ENCODE measurements at places on chromosomes 6 and 20. TPM values are rescaled to one million over a fixed set of nuclear protein-coding genes. Genes with fewer than 3 reads are reported as not detected.

Gene VGLL2
- total RNA-seq = 10.3 TPM

Gene FAM209B
- not detected for total RNA-seq

Gene IRAK1BP1
- total RNA-seq = 1.00 TPM

Gene PMEPA1
- total RNA-seq = 7.3 TPM

GRCh38 chr6:158131926-158132325 lies 36.1 kb downstream of the SERAC1 start:
- no peak for DNase-seq

DNA sequence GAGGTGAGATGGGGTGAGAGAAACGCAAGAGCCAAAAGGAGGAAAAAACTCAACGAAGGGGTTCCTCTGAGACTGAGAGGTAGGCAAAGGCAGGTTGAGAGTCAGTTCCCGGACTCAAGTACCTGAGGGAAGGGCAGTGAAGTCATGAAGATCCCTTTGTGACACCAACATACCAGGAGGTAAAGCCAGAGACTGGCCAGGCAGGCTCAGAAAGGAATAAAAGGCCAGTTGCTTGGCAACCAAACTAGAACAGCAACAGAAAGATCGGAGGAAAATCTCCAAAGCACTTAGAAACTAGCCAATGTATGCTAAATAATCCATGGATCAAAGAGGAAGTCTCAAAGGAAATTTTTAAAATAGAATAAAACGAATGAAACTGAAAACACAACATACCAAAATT lies 209.8 kb upstream of the PROKR2 start:
- DNase-seq = no peak

GRCh38 chr6:142210606-142211005 lies 63.5 kb downstream of the VTA1 start:
- no peak for DNase-seq

DNA sequence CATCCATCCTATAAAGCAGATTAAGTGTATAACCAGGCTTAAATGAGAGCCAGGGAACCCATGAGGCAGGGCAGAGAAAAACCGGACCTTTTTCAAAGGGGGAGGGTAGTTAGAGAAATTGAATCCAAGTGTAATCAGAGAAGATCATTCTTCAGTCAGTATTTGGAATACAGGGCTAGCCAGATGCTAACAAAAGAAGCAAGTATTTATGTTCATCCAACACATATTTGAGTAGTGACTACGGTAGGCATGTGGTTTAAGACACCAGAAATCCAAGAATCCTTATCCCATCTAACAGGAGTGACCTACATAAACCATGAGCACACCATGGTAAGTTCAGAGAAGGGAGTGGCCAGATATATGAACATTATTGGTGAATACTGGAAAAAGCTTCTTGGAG lies 46.8 kb upstream of the FAM83C start:
- no peak for DNase-seq

GRCh38 chr6:151002491-151002935 lies 137.0 kb downstream of the MTHFD1L start:
- DNase-seq = no peak

GRCh38 chr6:85419046-85419759 lies 30.7 kb upstream of the NT5E start:
- DNase-seq = no peak

DNA sequence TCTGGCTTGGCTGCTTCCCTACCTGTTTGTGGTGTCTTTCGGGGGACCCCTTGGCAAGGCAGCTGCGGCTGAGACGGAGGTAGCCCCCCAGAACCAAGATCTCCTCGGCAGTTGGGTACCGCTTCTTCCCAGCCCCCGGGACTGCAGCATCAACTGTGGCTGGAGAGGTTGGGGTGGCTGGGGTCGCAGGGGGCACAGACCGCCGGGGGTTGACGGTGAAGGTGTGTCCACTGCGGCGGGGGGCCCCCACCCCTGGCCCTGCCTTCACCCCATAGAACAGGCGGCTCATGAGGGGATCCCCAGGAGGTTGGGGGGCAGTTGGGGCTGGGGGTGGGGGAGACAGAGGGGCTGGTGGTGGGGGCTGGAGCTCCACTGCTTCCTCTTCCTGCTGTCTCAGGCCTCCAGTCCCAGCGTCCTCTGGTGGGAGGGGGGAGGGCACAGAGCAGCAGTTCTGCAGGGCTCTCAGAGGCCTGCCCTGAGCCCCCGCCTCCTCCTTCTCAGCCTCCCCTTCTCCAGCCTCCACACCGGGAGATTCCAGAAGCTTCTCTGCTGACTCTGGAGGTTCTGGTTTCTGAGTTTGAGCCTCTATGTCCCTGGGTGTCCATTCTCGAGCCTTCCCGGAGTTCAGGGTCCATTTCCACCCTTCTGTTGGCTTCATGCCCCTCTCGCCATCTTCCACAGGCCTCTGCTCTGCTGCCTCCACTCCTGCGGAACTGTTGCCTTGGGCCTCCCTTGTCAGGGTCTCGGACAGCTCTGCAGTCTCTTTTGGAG lies 1.9 kb downstream of the PPP1R18 start:
- peak; percentile 44 for DNase-seq

DNA sequence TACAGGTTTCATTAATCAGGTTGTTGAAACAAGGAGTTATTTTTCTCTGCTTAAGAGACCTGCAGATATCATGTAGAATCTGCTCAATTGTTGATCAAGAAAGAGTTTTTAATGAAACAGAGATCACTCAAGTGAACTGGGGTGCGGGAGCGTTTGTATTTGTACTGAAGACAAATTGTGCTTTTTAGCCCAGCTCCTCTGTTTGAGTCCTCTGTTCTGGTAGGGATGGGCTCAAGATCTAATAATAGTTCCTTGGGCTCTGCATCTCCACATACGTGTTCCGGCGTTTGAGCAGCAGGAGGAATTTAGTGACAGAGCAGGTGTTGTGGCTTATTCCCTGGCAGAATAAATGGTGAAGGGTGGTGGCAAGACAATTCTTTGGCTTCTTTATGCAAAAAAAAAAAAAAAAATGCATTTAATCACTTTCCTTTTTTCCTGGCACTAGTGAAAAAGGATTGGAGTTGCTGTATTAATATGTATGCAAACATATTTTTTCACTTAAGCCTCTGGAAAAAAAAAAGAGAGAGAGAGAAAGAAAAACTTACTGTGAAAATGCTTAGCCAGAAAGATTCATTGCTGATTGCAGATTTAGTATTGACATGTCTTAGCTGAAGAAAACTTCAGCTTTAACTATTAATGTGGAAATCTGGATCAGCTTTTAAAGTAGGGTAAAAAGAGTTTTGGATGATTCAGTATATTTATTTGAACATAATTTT lies 4.0 kb downstream of the CITED2 start:
- peak; percentile 48 for DNase-seq

DNA sequence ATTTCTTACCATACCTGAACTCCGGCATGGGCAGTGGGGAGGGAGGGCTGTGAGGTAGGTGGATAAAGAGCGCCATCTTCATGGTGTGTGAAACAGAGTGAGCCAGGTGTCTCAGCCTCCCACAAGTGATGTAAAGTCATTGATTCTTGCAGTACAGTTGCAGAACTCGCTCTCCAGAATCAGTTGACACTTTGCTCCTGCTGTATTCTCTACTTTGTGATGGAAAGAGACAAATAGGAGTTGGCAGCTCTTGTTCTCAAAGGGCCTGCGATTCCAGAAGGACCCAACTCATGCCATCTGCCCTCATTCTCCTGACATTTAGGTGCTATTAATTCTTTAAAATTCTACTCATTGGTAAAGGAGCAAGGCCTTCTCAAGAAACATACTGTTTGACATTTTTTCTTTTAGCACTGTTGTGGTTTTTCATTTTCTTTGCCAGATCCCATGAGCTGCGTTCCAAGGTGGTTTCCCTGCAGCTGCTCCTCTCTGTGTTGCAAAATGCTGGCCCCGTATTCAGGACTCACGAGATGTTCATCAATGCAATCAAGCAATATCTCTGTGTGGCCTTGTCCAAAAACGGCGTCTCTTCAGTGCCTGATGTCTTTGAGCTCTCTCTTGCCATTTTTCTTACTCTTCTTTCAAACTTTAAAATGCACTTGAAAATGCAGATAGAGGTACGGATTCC lies 49.3 kb downstream of the ARFGEF2 start:
- peak; percentile 30 for DNase-seq

DNA sequence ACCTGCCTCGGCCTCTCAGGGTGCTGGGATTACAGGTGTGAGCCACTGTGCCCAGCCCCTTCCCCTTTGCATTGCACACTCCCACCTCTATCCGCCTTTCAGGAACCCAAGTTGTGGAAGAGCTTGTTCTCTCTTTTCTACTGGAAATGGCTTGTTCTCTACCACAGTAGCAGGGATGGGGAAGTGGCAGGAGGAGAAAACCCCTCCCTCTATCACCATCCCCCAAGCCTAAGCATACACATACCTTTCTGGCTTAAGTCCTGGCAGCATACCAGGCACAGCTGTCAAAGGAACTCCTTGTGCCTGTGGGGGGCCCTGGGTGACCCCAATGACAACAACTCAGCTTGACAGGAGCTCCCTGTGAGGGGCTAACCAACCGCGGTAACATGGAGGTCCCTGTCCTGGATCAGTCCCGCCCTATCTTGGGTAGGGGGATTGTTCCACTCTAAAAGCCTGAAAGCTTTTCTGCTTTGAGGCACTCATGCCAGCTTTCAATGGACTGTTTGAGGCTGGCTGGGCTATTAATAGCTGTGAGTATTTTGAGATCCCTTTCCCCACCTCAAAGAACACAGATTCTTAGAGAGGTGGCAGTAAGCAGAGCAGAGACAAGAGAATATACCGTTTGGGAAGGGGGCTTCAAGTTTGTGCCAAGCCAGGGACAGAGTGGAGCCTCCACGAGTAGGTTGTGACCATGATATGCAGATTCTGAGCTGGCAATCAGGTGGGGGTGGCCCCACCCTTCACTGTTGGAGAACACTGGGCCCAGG lies 2.3 kb downstream of the KLHDC3 start:
- DNase-seq = no peak

GRCh38 chr6:39333644-39334438 lies 11.3 kb upstream of the KCNK16 start:
- DNase-seq = no peak

DNA sequence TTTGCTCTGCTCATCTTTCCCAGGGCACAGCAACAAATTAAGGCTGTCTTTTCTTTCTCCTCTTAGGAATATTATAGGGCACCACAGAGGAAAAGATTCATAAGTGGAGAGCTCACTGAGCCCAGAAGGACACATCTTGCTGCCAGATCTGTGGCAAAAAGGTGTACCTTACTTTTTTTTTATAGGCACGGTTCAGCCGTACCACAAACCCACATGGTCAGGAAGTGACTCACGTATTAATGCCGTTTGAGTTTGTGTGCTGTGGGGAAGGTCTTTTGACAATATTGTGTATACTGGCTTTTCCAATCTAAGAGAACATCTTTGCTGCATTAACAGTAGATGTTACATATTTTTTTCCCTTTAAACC lies 28.4 kb downstream of the PAQR8 start:
- no peak for DNase-seq

GRCh38 chr6:141580988-141581552 lies 551.7 kb upstream of the GJE1 start:
- no peak for DNase-seq
